NCI-H2171 treated with DMSO at 0.1 percent for 48 hours (cell line): ENCODE measurements at places on chromosomes 11 and 22.
A peak's percentile ranks its signal among the peaks of the same experiment; 100 is the strongest.

DNA sequence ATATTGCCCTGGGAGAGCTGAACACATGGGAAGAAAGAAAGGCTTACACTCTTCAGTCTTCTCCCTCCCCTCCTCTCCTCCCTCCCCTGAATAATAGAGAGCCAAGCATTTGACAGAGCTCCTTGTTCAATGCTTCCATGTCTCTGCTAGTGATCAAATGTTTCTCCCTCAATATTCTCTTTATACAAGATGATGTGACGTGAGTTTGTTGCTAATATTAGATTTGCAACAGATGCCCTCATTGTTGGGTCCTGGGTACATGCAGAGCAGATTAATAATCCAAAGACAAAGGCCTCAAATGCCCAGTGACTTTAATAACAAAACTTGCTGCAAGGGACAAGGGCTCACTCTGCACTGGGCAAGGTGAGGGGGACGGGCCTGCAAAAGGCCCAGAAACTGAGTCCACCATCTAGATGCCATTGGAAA lies 7.1 kb upstream of the ENDOD1 start:
- DNase-seq: no peak

DNA sequence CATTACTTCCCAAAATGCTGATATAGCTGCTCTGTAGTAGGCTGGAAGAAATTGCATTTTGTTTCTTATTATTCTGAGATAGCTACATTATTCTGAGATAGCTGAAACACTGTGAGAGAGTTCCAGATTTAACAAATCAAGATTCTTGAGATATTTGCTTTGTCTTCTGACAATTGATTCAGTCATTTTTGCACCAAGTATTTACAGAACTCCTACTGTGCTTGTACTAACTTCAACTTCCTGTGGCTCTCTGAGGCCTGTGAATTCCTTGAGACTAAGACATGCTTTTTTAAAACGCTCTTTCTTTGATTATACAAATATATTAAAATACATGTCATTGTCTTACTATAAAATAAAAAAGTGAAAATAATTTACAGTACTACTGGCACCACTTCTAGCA lies 52.7 kb downstream of the USP47 start:
- DNase-seq: no peak

DNA sequence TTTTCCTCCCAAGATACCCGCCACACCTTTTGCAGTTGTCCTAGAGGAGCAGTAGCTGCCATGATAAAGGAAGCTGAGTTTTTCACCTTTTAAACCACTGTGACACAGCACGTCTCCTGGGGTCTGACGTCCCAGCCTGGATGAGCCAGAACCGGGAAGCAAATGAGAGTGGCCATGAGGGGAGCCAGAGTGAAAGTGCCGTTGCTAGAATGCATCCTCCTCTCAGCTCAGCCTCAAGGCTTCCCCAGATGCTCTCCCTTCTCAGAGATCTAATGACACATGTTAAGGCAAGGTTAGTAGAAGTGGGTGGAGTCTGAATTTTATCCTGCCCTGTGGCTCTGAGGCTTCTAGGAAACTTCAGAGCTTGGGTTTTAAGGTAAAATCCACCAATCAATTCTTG lies 23.4 kb upstream of the HTR3A start:
- no peak for DNase-seq

GRCh38 chr22:43946384-43946667 lies 8.9 kb upstream of the SAMM50 start:
- no peak for DNase-seq

DNA sequence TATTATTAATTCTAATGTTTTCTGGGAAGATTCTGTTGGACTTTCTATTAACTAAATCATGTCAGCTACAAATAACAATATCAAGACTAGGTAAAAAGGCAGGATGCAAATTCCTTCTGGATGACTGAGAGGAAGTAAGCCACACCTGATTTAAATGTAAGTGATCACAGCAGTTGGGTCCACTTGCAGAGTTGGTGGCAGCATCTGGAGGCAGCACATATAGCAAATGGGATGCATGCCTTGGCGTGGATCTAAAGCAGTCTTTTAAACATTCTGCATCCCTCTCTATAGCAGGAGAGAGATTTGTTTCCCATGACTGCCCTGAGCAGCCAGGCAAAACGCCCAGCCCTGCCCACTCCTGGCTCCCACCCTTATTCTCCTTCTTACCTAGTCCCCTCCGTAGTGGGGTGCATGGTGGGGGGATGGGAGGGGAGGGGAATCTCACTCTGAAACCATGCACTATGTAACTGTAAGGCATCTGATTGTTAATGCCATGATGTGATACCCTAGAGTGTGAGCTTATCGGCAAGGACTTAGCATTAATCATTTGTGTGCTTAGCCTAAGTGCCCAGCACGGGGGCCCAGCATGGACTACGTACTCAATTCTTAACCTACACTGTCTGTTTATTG lies 130.3 kb downstream of the EFCAB6 start:
- DNase-seq: no peak

DNA sequence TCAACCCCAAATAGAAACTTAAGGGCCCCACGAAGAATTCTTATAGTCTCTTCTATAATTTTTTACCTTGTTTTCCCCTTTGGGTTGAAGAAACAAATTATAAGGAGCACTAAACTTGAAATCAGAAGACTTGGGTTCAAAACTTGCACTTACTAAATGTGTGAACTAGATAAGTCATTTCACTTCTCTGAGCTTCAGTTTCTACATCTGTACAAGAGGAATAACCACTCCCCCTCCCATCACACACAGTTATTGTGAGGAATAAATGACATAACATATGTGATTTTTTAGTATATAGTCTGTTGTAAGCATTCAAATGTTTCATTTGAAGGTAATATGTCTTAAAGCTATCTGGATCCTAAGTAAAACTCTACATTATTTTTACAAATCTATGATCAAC lies 78.8 kb downstream of the LIF start:
- DNase-seq: no peak

DNA sequence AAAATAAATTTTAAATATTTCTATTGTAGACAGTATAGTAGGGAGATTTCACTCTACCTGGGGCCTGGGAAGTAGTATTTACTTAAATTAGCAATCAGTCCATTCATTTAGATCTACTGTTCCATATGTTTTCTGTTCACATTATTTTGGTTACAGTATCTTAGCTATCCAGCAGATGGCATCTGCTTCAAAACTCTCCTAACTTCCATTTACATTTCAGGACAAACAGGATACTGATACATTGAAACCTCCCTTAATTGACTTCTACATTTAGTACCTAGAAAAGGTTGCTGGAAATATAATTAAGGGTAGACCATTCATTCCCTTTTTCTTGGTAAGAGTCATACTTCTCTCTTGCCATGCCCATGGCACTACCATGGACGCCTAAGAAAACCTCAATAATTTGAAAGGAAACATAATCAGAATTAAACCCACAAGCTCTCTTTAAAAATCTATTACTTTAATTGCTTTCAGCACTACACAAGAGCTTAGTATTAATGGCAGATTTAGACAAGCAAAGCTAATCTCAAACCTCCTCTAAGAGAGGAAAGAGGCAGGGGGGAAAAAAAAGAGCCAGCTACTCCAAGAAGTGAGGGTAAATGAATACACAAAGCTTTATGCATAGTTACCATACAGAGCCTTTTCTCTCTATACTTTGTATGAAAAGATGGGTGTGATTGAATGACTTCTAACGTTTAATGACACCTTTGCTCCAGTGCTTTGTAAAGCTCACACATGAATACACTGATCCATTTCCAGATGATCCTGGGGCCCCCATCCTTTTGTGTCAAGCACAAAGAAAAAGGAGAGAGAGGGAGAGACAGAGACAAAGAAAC lies 131.2 kb upstream of the MTMR2 start:
- peak; percentile 70 for DNase-seq

GRCh38 chr11:120527111-120527761 lies 15.7 kb downstream of the GRIK4 start:
- peak; percentile 9 for DNase-seq

DNA sequence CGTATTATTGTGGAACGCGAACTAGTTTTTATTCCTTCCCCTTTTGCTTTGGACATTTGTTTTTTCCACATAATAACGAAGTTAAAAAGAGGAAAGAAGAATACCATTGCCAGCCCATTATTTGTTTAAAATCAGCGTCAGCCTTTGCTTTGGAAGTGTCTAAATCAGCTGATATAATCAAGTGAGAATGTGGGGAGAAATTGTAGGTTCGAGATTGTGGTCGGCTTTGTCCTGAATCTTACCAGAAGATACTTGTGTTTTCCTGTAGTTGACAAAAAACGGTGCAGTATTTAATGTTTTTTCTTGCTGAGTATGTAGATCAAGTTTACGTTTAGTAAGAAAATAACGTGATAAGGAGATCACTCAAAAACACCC lies 935 bp downstream of the ZNF143 start:
- no peak for DNase-seq

- DNase-seq: no peak
These were observed 782 bp upstream of the OSBPL5 start for GRCh38 chr11:3165916-3166267.

DNA sequence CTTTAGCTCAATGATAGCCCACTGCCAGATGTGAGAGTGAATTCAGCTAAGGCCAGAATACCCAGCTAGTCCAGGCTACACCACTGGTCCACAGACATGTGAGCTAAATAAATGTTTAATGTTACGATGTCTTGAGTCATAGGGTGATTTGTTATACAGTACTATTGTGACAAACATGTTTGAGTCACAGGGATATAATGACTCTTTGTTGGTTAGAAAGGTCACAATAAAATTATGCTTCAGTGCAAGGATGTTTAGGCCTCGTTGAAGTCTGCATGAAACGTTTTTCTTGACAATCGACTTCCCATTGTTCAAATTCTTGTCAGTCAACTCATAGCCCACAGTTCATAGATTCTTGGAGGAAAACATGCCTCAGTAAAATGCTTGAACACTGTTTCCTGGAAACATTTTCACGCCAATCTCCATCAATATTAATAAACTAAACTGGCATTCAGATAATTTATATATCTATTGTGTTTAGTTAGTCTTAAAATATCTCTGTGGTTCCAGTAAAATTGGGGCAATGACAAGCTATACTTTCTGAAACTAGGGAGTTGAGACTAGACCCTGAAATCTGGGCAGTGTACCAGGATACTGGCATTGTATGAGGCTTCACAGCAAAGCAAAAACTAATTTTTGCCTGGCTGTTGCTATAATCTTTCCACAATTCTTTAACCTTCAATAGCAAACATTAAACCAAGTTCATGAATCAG lies 650.8 kb upstream of the KIRREL3 start:
- DNase-seq: no peak

- DNase-seq: no peak
These were observed 48.8 kb upstream of the CARS1 start for GRCh38 chr11:3105791-3106735.

- no peak for DNase-seq
These were observed 5.4 kb downstream of the RAB38 start for GRCh38 chr11:88169881-88170280.
